A549 treated with dexamethasone at 1 μM for 4 hours (cell line): ENCODE measurements at places on chromosomes 1 and 21. TPM values are rescaled to one million over a fixed set of nuclear protein-coding genes. Genes with fewer than 3 reads are reported as not detected.

Gene SPRR2G
- not detected in 5 replicates for total RNA-seq

Gene UBASH3A
- total RNA-seq, result 0.13 to 0.30 TPM (median 0.18 TPM) in 5 replicates

Gene KCNQ4
- total RNA-seq, result 0.21 to 0.35 TPM (median 0.25 TPM) in 5 replicates

Gene UQCRHL
- 5.5 to 10.6 TPM (median 5.7 TPM) in 5 replicates for total RNA-seq

Gene CRNN
- not detected in 5 replicates for total RNA-seq

Gene APOBEC4
- not detected in 5 replicates for total RNA-seq

Gene DIO1
- total RNA-seq, result 0.06 TPM in 1 of 5 replicates, not detected in the others

Gene LCE1B
- 0.08 TPM in 1 of 5 replicates, not detected in the others for total RNA-seq
